ENCODE measurements at places on chromosomes 1 and 21.

- DNase-seq, result peak; percentile 67
Observed at GRCh38 chr1:159924025-159924790, 1.1 kb downstream of the TAGLN2 start.

GRCh38 chr1:94118471-94118870 lies 2.5 kb downstream of the ABCA4 start:
- no peak for DNase-seq

- no peak for DNase-seq
Observed at GRCh38 chr1:211088156-211088555, 45.8 kb downstream of the KCNH1 start.

- DNase-seq, result no peak
Observed at GRCh38 chr1:169521226-169521625, 35.5 kb upstream of the SLC19A2 start.

DNA sequence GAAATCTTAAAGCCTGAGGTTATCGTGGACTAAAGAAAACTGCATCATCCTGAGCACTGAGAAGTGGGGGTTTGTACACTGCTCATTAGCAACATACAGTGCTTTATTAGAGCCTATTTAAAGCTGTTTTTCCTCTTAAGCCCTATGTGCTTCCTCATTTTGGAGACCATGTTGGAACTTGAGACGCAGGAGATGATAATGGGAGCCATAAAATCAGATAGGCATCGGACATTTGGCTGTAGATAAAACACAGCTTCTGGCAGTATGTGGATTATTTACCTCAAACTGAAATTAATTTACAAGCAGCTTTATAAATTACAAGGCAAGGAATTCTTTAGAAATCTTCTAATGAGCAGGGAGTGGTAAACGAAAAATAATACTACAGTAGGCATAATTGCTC lies 147.7 kb upstream of the IVNS1ABP start:
- no peak for DNase-seq

- DNase-seq, result no peak
Observed at GRCh38 chr21:18274370-18274769, 29.7 kb downstream of the CHODL start.

DNA sequence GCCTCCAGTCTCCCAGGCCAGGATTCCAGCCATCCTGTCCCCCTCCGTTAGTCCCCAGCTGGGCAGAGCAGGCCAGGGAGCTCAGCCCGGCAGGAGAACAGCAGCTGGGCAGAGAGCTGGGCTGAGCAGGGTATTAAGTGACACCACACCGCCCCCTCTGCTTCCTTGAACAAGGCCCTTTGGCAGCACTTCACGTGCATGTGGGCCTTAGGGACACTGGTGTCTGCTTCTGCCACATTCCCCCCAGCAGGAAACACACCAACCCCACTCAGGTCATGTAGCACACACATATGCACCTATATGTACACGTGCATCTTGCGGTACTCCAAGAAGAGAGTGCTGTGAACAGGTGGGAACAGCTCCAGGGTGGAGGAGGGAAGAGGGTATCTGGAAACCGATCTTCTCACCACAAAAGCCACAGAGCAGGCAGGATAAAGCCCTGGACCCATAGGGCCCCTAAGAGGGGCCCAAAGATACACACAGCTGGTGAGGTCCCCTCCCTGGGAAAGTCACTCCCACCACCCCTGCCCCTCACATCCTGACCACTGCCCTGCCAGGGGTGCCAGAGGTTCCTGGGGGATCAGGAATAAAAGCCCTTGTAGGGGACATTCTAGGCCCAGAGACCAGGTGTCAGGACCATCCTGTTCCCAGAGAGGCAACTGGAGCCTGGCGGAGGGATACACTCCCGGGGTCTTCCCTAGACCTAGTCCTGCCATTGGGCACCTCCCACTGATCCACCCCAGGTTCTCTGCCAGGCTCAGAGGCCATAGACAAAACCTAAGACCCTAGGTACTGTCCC lies 4.5 kb downstream of the EPHA2 start:
- DNase-seq, result no peak
